Hypothalamus (tissue), 51 donors: ENCODE measurements at places on chromosomes 6 and 20.
A peak's percentile ranks its signal among the peaks of the same experiment; 100 is the strongest.

DNA sequence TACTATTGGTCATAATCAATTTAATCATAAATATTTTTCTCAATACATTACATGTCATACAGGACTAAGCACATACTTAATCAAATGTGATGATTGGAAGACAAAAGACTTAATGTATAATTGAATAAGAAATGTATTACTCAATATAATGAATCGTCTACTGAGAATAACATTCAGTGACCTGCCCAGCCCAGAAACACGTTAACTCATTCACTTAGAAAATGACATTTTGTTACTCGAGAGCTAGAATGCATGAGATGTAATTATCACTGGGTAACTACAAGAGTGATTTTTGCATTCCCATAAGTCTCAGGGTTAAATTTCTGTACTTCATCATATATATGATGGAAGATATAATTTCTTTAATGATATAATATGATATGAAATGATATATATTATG lies 444.8 kb downstream of the EYS start:
- no peak for DNase-seq

DNA sequence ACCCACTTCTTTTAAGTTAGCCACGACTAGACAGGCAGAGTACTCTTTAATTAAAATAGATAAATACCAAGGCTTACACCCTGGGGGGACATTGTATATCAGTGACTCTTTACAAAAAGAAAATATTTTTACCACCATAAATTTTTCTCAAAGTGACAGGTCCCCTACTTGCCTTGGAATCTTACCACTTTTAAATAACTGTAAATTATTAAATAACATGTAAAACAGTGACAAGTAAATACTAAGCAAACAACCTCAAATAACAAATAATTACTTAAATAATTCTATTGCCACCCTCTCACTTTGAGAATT lies 116.3 kb downstream of the OGFRL1 start:
- DNase-seq = no peak

DNA sequence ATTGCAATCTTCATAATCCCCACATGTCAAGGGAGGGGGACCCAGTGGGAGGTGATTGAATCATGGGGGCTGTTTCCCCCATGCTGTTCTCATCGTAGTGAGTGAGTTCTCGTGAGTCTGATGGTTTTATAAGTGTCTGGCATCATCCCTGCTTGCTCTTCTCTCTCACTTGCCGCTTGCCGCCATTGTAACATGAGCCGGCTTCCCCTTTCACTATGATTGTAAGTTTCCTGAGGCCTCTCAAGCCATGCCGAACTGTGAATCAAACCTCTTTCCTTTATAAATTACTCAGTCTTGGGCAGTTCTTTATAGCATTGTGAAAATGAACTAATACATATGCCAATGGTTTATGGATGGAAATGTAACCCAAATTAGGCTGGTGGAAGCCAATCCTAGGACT lies 109.4 kb upstream of the AKAP12 start:
- DNase-seq = no peak

DNA sequence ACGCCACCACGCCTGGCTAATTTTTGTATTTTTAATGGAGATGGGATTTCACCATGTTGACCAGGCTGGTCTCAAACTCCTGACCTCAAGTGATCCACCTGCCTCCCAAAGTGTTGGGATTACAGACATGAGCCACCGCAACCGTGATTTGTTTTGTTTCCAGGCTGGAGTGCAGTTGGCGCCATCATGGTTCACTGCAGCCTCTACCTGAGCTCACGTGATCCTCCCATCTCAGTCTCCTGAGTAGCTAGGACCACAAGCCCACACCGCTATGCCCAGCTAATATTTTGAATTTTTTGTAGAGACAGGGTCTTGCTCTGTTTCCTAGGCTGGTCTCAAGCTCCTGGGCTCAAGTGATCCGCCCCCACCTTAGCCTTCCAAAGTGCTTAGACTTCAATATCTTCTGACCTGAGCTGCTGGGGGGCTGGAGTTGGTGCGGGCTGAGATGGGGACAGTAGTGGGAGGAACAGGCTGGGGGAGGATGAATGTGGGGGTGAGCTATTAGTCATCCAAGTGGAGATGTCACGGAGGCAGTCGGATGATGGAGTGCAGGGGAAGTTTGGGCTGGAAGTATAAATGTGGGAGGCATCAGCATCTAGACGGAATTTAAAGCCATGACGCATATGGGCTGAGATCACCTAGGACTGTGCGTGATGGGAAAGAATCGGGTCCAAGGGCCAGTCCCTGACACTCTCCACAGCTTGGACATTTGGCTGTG lies 23.1 kb upstream of the ZMYND8 start:
- DNase-seq = no peak

- DNase-seq = no peak
Measured at GRCh38 chr6:80647156-80647555, 540.7 kb downstream of the BCKDHB start.

DNA sequence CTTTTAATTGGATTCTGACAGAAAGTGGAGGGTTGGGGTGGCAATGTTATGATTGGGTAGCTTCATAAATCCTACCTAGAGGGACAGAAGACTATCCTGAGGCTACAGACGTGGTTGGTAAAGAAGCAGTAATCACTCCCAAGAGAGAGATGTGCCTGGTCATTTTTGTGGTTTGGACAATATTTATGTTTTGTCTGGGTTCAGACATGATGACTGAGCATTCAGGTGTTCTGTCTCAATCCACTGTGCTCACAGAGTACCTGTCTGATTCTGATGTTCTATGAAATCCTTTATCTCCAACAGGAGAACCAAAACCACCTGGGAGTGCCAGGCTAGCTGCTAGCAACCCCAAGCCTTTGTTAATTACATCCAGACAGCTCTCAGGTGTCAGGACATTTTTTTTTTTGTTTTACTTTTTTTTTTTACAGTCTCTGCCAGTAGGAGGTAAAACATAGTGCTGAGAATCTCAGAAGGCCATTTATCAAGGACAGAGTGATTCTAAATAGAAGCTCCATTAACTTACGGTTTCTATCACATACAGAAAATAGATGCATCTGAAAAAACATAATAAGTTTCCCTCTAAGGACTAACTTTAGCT lies 1.6 kb upstream of the HLA-DQA1 start:
- no peak for DNase-seq

- DNase-seq = no peak
Measured at GRCh38 chr6:33433544-33434191, 13.8 kb downstream of the SYNGAP1 start.

- no peak for DNase-seq
Measured at GRCh38 chr6:166774292-166774691, 147.2 kb upstream of the RPS6KA2 start.

DNA sequence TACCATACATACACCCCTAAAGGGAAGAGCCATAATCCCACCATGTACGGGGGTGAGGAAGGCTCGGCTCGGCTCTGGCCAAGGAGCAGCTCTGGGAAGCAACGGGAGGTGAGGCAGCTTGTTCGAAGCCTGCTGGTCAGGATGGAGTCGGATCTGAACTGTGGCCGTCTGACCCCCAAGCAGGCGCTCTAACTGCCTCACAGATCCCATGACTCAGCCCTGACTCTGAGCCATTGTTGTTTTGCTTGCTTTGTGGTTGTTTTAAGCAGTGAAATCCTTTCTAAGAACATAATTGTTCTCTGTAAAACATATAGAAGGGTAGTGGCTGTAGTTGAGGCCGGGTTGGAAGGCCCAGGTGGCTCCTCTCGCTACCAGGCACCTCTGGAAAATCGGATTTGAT lies 10.9 kb downstream of the C6orf132 start:
- no peak for DNase-seq

DNA sequence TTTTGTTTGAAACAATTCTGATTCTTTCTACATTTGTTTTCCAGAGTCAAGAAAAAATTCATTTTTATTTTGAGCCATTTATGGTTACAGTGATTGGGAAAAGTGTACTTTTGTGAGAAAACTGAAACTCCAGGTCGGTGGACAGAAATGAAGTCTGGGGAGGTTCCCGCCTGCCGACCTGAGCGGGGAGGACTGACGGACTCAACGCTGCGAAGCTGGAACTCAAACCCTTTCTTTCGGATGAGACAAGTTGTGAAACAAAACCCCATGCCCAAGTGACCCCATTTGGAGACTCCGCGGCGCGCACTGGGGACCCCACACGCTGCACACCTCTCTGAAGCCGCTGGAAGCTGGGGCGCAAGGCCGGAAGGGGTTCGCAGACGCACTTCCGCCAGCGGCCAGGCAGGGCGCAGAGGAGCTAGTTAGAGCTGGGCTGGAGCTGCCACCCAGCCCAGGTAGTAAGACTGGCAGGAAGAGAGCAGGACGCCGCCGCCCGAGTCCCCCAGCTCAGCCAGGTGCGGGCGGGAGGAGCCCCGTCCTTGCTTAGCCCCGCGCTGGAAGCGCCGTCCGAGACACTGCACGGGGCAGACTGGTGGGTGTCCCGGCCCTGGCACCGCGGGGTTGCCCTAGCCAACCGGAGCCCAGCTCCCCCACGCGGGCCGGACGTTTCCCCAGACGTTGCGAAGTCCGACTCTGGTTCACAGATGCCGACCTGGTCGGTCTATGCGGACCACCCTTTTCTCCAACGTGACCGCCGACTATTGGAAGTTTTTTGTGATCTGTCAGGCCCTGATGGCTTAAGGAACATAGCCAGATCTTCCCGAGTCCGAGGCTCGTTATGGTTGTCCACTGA lies 19.8 kb upstream of the ZSCAN16 start:
- DNase-seq = peak; percentile 63

GRCh38 chr20:62959101-62959971 lies 6.8 kb downstream of the SLC17A9 start:
- no peak for DNase-seq

GRCh38 chr20:49292010-49292409 lies 14.2 kb upstream of the ZNFX1 start:
- DNase-seq = no peak

- DNase-seq = no peak
Measured at GRCh38 chr6:104253236-104253635, 606.5 kb downstream of the HACE1 start.

GRCh38 chr6:153028286-153028685 lies 25.8 kb upstream of the MTRF1L start:
- no peak for DNase-seq

- no peak for DNase-seq
Measured at GRCh38 chr6:14614631-14615030, 497.1 kb downstream of the CD83 start.

DNA sequence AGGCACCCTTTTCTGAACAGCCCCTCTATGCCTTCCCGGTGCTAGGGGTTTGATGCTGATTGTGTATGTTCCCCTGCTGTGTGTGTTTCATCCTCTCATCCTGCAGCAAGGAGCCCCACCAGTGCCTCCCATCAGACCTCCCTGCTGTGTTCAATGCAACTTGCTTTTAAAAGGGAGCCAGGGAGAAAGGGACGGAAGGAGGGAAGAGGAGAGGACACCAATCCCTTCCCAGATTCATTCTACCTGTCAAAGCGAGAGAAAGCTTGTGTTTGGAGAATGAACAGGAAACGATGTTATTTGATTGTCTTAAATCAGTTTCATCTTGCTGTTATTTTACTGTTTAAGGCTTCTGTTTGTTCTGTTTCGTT lies 259.2 kb downstream of the ADGB start:
- peak; percentile 50 for DNase-seq

DNA sequence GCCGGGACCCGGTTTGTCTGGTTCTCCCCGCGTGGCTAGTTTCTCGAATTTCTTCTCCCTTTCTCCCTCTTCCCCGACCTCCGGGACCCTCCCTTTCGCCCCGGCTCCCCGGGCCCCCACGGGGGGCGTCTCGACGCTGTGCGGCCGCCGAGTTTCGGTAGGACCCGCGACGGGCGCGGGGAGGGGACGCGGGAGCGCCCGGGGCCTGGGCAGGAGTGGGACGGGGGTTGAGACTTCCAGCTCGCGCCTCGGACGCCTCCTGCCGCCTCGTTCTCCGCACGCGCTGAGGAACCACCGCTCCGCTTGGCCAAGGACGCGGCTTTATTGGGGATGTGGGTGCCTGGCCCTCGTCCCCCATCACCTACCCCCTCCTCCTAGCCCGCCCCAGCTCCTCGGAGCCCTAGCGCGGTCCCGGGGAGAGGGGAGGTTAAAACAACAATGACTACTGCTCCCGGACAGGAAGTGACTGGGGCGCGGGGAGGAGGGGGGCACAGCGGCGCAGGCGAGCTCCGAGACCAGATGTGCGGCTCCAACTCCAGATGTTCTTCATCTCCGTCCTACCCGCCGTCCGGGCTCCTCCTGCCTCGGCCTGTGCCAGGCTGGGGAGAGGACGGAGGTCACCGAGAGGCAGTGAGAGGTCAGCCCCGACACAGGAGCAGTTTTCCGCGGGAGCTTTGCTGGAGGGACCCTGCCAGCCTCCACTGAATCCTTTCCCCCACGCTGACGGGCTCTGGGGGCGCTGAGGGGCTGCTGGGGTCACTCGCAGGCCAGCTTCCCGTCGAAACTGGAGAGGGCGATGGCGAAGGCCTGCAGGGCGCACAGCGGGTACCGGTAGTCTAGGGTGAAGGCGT lies 917 bp upstream of the TEAD3 start:
- DNase-seq = no peak

- no peak for DNase-seq
Measured at GRCh38 chr6:113953346-113953745, 17.6 kb downstream of the HDAC2 start.

DNA sequence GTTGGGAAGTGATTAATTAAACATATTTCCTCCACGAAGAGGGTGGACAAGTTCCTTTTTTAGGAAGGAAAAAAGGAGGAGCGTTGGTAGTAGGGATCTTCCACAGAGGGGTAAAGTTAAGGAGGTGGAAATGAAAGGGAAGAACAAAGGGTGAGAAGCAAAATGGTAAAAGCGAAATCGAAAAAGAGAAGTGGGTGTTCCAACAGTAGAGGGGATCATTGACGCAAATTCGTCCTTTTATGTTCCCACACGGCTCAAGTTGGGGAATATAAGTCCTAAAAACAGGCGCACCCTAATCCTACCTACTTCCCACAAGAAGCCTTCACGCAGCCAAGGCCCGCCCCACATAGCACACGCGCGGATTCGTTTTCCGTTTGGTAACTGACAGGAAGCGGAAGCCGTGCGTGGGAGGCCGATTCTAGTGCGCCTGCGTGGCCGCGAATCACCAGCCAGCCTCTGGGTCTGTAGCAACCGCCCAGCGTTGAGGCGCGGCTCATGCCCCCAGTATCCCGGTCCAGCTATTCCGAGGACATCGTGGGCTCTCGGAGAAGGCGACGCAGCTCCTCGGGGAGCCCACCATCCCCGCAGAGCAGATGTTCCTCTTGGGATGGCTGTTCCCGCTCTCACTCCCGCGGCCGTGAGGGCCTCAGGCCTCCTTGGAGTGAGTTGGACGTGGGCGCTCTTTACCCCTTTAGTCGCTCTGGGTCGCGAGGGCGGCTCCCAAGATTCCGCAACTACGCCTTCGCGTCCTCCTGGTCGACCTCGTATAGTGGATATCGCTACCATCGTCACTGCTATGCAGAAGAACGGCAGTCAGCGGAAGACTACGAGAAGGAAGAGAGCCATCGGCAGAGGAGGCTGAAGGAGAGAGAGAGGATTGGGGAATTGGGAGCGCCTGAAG lies at the start of gene NKAPL:
Gene NKAPL (plus strand): TSS at position 421 of the 901 bp plus-strand sequence. CDS start 75 bp downstream, at position 496.
- peak; percentile 64 for DNase-seq
